ENCODE measurements at places on chromosomes 7 and 10.

- peak; percentile 61 for DNase-seq
These were observed 158.2 kb downstream of the WNT2 start for GRCh38 chr7:117164620-117165019.

DNA sequence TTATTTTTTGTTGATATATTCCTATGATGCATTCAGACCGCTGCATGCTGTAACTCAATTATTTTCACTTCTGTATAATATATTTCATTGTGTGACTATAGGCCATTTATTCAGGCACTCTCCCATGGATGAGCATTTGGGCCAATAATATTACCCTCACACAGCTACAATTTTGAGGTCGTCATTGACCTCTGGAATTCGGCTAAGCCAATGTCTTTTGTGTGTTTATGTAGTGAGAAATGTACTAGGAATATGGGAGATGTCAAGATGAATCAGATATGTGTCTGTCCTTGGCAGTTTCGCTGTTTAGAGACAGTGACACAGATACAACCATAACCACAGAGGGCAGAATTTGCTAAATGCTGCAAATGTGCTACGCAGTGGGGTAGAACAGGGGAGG lies 474.2 kb downstream of the ADRA2A start:
- no peak for DNase-seq

DNA sequence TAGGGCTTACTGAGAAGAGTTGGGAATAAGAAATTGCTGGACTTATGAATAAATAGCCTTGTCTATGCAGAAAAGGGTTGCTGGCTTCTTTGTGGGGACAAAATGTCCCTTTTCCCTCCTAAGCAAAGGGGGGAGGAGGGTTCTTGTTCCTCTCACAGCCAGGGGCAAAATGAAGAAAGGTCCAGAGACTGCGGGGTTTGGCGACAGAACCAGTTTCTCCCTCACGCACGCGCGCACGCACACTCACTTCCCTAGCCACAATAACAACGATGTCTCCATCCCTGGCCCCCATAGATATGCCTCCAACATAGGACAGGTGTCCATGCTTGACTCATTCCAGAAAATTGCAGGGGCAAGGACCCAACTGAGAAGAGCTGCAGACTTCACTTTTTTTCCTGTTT lies 3.3 kb downstream of the ZMIZ1 start:
- DNase-seq, result no peak

DNA sequence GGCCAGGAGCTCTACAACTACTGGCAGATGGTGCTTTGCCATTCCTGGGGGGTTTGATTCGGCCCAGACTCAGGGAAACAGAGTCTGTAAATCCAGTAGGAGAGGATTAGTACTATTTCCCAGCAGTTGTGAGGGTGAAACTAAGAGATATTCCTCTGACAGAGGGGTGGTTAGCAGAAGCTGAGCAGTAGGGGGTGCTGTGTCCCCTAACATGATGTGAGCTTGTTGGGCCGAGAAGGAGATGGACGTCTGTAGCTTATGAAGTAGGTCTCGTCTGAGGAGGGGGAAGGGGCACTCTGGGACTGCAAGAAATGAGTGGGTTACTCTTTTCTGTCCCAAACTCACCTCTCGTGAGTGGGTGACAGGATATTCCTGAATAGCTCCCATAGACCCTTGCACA lies 179.2 kb upstream of the MBL2 start:
- peak; percentile 1 for DNase-seq

DNA sequence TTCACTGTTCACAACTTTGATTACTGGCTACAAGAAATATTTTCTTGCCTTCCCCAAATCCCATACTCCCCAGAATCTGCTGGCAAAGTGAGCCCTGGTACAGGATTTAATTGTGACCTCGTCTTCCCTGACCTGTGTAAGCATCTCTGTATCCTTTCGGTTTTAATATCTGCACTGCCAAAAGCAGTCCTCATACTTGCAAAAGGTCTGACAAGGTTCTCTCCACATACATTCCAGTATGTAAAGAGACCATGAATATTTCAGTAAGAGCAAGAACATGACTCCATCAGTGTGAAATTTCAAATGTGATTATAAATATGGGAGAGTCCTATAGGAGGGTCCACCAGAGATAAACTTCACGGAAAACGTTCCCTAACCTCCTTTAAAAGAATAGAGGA lies 134.0 kb upstream of the TCF7L2 start:
- DNase-seq, result peak; percentile 38

DNA sequence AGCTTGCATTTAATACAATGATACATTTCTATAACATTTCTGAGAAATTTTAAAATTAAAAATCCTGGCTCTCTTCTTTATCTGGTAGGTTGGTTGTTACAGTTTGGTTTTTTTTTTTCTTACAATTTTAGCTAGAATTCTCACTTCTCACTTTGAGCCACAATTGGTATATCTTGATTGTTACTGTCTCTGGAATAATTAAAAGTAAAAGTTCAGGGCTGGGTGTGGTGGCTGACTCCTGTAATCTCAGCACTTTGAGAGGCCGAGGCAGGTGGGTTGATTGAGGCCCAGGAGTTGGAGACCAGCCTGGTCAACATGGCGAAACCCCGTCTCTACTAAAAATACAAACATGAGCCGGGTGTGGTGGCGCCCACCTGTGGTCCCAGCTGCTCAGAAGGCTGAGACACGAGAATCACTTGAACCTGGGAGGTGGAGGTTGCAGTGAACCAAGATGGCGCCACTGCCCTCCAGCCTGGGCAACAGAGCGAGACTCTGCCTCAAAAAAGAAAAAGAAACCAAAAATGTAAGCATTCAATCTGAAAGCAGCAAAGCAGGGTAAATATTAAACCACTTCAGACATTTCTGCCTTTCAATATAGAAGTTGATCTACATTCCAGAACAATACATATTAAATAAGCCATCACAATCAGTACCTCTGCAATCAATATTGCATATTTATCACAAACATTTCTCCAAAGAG lies 88.6 kb upstream of the PFKP start:
- DNase-seq, result no peak

DNA sequence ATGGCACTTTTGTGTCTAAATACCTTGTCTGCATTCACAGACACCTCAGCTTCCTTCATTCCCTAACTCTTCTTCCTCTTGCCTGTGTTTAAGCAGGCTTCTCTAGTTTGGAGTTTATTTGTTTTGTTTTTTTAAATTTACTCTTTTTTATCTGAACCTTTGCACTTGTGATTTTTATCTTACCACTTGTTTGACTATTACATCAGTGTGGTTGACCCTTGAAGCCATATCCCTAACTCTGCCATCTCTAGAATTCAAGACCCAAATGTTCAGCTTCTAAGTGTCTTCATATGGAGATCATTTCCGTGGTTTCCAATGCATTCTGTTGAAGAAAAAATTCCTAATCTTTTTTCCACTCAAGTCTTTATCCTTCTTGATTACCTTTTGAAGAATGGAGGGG lies 233.3 kb downstream of the KIAA1217 start:
- DNase-seq, result no peak

DNA sequence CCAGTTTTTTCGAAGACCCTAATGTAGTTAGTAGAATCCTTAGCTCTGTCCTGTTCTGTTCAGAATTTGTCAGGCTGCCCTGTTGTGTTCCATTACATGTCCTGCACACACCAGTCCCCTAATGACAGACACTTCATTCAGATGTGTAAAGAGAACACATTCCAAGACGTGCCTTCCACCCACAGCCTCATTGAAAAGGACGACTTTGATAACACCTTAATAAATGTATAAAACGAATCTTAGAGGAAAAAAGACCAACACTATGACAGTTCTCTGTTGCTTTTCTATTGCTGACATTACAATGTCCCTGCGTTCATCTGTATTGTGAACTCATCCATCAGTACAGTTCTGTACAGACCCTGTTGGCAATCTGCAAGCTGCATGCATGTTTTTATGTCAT lies 3.5 kb downstream of the LRRTM3 start:
- DNase-seq, result no peak

DNA sequence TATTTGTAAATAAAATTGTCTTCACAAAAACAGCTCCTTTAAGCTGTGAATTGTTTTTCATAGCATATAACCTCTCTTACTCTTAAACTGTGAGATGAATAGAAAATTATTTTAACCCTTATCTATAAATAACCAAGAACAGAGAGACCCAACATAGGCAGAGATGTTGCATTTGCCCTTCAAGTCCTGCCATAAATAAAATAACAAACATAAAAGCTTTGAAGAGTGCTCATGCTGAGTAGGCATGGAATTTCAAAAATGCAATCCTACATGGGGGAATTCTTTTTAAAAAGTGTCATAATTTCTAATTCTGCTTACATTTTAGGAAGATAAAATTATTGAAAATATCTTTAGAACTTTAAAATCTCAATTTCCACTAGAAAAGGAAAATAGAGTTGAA lies 124.1 kb upstream of the FERD3L start:
- DNase-seq, result no peak

GRCh38 chr10:87546971-87547413 lies 42.3 kb downstream of the MINPP1 start:
- peak; percentile 51 for DNase-seq

- DNase-seq, result peak; percentile 98
These were observed 3.4 kb downstream of the DNMBP start for GRCh38 chr10:100006243-100006886.

GRCh38 chr7:39095875-39096619 lies 118.3 kb downstream of the POU6F2 start:
- no peak for DNase-seq

- peak; percentile 71 for DNase-seq
These were observed 25.0 kb downstream of the RGS10 start for GRCh38 chr10:119517235-119518141.

DNA sequence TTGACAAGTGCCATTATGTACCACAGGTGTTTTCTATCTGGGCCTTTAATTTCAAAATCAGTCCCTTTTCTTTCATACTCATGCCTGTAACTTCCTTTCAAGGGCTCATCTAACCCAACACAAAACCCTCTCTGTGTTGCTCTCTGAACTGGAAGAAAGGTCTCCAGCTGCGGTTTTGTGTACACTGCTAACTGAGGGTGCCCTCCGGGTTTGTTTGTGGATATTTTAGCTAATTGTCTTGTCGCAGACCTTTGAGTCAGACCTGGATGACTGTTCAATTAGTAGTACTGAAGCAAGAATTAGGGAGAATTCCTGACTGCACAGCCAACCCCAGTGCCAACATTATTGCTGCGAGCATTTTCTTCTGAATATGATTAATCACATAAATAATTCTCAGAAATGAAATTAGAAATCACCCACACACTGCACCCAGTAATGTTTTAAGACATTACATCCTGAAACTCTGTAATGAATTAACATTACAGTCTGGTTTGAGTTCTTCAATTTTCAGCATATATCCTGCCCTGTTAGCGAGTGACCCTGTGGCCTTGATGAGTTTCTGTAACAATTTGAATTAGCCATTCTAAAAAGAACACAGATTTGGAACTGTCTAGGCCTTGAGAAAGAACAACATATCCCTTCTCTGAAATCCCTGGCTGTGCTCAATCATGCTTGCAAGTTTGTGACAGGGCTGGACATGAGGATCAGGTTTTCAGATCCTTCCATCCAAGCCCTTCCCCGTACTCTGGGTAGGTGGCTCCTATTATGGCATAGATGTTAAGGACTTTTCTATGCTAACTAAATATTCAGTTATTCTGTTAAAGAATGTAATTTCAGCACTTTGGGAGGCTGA lies 460.1 kb downstream of the PLXDC2 start:
- DNase-seq, result peak; percentile 16

DNA sequence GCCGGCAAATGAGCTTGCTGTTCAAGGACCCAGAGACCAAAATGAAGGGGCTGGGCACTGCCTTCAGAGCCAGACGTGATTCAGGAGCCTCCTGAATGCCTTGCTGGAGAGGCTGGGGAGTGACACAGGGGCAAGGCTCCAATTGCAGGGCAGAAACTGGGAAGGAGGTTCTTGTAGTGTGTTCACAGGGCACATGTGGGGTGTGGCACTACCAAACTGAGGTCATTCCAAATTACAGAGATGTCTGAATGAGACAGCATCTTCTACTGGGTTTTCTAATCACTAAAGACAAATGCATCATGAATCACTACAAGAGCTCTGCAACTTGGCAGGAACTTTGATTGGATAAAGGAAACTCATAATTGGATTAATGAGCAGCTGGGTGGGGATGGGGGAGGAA lies 17.8 kb downstream of the CRTAC1 start:
- DNase-seq, result no peak

GRCh38 chr7:37495574-37496184 lies 47.0 kb upstream of the ELMO1 start:
- DNase-seq, result peak; percentile 50

DNA sequence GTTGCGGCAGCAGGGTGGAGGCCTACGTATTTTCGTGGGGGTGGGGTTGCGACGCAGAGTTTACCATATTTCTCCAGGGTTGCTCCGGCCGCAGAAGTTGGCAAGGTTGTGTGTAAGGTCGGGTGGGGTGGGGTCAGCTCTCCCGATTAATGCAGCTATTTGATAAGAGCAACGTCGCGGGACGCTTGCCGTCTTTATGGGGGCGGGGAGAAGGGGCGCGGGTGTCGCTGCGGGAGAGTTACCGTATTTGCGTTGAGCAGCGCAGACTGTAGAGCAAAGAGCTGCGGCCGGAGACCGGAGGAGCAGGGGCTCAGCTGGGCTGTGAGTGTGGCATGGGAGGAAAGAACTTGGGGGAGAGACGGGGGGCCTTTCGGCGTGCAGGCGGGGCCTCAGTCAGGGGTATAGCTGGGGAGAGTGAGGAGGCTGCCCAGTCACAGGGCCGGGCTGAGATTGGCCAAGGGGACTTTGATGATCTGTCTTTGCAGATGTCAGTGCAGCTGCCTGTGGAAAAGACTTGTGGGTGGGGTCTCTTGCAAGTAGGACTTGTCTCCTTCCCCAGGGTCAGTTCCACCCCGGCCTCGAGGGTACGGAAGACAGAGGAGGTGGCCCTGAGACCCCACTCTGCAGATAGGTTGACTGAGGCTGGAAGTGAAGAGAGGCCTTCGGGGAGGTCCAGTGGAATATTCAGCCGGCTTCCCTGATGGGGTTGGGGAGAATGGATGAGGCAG lies 26.6 kb downstream of the ZNF775 start:
- DNase-seq, result peak; percentile 43

DNA sequence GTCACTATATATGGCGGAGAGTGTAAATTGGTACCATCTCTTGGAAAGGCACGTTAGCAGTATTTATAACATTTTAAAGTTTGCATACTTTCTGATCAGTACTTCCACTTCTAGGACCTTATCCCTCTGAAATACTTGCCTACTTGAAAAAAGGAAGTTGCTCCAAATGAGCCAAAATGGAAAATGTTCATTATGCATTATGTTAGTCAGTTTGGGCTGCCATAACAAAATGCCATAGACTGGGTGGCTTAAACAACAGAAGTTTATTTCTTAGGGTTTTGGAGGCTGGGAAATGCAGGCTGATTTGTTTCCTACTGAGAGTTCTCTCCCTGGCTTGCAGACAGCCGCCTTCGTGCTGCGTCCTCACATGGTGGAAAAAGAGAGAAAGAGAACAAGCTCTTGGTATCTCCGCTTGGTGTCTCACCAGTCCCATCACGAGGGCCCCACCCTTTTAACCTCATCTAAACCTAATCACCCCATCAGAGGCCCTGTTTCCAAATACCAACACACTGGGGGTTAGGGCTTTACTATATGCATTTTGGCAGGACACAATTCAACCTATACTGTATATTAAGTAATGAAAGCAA lies 6.9 kb downstream of the SNX10 start:
- no peak for DNase-seq

- no peak for DNase-seq
These were observed 37.8 kb downstream of the COBL start for GRCh38 chr7:51278797-51279196.

- no peak for DNase-seq
These were observed 66.4 kb downstream of the ASAH2B start for GRCh38 chr10:50805981-50806622.
